Psoas muscle (tissue), 8 donors: ENCODE measurements at places on chromosomes 4 and X.

- DNase-seq: no peak
These were observed 297.5 kb upstream of the PABPC4L start for GRCh38 chr4:134499074-134499473.

GRCh38 chr4:127188847-127189246 is 443.9 kb upstream of the INTU start:
- DNase-seq: no peak

- DNase-seq: no peak
These were observed 141.4 kb downstream of the PPP3CA start for GRCh38 chr4:101205916-101206315.

GRCh38 chr4:151045907-151046306 is 30.8 kb upstream of the LRBA start:
- DNase-seq: no peak

DNA sequence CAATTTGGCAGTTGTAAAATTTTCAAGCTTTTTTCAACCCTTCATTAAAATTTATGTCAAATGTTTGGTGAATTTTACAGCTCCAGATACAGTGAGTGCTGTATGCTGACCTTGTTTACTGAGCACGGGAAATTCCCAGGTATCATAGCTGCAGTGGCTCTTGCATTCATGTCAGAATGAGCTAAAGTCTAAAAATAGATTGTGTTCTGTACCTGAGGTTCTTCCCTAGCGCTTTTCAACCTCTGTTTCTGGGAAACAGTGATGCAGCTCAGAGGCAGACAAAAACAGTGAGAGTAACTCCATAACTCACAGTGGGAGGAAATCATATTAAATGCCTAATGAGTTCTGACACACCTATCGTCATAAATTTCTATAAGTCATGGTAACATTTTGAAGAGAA is 393.8 kb upstream of the GNPDA2 start:
- no peak for DNase-seq

GRCh38 chr4:10662937-10663336 is 21.6 kb downstream of the CLNK start:
- no peak for DNase-seq

DNA sequence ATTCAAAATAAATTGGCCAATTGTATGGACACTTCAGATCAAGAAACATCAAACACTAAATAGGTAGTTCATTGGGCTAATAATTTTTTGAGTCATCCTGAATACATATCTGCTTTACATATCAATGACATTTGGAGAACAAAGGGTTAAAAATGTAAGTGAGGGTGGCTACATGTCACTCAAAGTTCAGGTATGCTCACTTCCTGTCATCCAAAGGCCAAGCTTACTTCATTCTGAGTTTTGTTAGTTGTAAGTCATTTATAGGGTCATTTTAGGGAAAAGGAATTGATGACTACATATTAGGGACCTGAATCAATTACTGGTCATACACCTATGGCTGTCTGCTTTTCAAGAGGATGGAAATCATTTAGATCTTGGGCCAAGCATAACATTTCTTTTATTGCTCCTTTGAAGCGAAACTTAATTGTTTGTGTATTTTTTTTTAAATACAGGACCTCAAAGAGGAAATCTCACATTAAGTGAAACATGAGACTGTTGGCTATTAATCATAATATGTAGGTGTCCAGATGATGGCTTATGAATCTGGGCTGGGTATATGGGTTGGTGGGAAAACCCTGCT is 119.2 kb upstream of the LEF1 start:
- DNase-seq: no peak

GRCh38 chr4:11599064-11599463 is 170.4 kb upstream of the HS3ST1 start:
- no peak for DNase-seq

DNA sequence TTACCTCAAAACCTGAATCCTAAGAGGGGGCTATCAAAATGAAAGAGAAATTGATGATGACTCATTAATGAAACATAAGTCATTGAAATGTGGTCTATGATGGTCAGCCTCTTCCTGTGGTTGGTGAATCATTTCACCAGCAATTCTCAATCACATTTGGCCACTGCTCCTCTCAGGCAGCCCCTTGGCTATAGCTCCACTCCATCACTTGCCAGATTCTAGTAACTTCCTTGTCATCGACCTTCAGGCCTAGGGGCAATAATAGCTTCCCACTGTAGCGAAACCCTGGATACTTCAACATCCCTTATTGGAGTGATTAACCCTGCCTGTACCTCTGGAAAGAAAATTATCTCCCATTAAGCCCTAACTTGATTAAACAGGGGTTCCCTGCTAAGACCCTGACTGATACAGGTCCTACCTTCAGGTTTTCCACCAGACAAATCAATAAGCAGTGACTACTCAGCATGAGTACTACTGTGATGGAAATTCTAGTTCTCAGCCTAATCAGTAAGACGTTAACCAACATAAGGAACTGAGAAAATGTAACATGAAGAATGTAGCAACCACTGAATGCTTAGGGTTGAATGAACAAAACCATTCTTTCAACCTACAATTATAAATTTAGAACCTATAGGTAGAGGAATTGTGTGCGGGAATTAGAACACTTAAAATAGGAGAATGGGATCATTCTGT is 30.4 kb downstream of the ADH7 start:
- no peak for DNase-seq

- DNase-seq: no peak
These were observed 440.9 kb downstream of the MID1IP1 start for GRCh38 chrX:39242187-39242586.

- no peak for DNase-seq
These were observed 175.8 kb upstream of the PITX2 start for GRCh38 chr4:110798687-110799086.

DNA sequence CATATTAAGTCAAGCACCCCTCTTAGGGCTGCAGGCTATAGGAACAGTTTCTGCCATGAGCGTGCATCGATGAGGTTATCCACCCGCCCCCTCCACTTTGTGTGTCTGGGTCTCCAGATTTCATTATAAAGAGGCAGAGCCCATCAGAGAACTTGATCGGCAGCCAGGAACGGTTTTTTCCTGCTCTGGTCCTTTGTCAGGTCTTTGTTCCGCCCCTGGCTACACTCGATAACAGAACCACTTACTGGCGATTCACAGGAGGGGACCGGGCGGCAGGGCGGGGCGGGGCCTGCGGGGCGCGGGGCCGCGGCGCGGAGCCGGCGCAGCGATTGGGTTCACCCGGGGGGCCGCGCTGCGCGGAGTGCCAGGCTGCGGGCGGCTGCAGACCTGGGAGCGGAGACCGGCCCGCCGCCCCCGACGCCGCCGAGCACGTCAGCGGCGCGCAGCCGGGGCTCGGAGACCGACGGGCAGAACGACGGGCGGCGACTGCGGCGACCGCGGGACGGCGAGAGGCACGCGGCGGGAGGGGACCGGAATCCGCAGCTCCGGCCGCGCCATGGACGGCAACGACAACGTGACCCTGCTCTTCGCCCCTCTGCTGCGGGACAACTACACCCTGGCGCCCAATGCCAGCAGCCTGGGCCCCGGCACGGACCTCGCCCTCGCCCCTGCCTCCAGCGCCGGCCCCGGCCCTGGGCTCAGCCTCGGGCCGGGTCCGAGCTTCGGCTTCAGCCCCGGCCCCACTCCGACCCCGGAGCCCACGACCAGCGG is at the start of gene SLC10A4:
TSS of gene SLC10A4 (plus strand) at position 338 of the 771 bp plus-strand sequence. CDS start at position 557, 219 bp downstream.
- no peak for DNase-seq

DNA sequence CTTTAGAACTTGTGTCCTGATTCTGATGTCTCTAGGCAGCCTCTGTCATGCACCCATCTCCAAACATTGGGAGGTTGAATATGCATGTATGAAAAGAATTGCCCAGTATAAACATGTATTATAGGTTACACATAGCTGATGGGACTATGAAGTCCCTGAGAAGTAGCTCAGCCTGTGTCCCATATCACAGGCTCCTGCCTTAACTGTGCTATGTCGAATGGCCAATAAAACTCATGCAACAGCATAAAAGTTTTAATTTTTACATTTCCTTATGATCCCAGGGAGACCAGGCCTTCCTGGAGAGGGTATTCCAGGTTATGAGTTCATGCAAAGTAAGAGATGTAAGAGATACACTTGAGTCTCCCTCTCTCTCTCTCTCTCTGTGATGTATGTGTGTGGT is 217.4 kb downstream of the SHROOM3 start:
- DNase-seq: no peak

DNA sequence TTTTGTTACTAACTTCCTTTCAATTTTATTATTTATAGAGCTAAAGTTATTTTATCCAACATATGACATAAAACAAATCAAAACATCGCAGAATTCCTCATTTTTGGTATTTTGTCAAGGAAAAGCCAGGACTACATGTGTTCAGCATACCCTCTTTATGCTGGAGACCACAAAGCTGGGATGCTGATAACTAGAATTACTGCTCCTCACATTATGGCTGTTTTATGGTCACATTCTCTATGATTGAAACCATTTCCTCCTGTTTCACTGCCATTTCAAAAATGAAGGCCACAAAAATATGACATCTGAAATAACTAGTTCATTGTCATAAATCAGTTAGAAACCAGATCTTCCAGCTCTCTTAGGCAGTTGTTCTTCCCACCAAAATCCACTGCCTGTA is 41.7 kb downstream of the KLHL34 start:
- no peak for DNase-seq

GRCh38 chrX:153728095-153728494 is 3.4 kb downstream of the ABCD1 start:
- no peak for DNase-seq

GRCh38 chr4:8038719-8039251 is 99.1 kb upstream of the AFAP1 start:
- DNase-seq: no peak

- peak; percentile 100 for DNase-seq
These were observed at the start of gene GTPBP6 for GRCh38 chrX:318739-319578. Gene GTPBP6 (minus strand): TSS chrX:318796. CDS start chrX:318787, 9 bp downstream.

GRCh38 chr4:141548791-141549190 is 87.6 kb upstream of the IL15 start:
- no peak for DNase-seq
